ENCODE measurements at places on chromosomes 12 and 14.

- no peak for DNase-seq
These were observed 978.8 kb downstream of the FSCB start for GRCh38 chr14:43528321-43528720.

- DNase-seq, result no peak
These were observed 307.1 kb upstream of the RGS6 start for GRCh38 chr14:71625175-71625574.

DNA sequence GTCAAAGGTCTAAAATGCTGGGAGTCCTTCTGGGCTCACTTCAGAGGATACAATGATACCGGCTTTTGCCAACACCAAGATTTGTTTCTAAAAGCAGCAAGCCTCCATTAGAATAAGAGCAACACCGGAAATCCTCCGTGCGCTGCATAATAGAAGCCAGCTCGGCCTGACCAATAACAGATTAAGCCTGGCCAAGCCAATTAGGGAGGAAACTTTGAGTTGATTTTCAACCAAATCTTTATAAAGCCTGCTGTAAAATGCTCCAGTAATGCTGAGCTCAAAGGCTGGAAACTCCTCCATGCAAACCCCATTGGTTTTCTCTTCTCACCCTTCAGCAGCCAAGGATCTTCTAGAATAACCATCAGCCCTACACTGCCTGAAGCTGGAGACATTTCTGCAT is 150.1 kb downstream of the NTF3 start:
- no peak for DNase-seq

DNA sequence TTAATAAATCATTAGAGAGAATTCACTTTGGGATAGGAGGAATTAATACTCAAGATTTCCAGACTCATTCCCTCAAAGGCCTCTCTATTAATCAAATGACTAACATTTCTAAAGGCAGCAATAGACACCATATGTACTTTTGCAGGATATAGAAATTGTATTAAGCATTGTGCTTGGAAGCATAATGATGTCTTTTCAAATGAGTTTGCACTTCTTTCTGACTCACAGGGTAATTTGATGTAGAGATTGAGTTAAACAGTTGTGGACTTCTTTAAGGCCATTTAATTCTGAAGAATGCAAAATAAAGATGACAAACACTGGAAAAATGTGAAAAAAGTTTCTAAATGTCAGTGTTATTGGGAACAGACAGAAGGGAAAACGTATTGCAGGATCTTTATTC is 63.4 kb upstream of the CSRP2 start:
- no peak for DNase-seq

DNA sequence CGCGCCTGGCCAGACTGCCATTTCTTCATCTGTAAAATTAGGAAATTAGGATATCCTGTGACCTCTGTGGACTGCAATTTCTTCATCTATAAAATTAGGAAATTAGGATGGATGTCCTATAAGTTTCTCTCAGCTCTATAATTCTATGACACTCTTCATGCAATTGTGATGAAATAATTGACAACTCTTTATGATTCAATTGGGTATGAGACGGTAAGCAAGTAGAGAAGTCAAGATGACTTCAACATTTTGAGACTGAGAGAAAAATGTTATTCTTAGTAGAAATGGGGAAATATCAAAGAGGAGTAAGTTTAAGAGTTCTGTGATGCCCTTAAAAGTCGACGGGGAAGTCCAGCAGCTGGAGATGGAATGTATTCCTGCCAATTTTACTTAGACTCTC is 12.0 kb downstream of the KIAA0586 start:
- no peak for DNase-seq

DNA sequence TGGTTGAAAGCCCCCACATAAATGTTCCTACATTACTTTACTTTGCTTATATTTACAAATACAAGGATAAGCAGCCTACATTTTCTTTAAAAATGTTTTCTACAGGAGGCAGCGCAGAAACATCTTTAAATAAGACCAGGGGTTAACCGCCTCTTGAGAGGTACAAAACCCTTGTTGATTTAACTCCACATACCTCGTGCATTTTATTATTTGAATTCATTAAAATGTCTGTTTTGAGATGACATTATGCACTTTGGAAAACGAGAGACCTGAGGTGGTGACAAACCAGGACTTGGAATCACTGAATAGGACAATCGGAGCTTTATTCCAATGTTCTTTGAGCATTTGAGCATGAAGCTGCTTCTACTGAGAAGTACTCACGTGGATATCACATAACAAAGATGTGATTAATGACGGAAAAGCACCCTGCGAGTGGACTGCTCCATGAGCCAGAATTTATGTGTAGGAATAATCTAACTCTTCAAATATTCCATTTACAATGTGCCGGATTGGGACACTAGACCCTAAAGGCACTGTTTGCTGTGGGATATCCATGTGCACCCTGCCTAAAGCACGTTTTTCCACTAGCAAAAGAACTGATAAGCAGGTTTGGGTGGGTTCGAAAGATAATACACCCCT is 746 bp upstream of the DUSP16 start:
- no peak for DNase-seq

GRCh38 chr12:2165021-2165420 is 112.2 kb downstream of the CACNA1C start:
- DNase-seq, result no peak

- DNase-seq, result no peak
These were observed 2.4 kb downstream of the VRK1 start for GRCh38 chr14:96799489-96800054.

DNA sequence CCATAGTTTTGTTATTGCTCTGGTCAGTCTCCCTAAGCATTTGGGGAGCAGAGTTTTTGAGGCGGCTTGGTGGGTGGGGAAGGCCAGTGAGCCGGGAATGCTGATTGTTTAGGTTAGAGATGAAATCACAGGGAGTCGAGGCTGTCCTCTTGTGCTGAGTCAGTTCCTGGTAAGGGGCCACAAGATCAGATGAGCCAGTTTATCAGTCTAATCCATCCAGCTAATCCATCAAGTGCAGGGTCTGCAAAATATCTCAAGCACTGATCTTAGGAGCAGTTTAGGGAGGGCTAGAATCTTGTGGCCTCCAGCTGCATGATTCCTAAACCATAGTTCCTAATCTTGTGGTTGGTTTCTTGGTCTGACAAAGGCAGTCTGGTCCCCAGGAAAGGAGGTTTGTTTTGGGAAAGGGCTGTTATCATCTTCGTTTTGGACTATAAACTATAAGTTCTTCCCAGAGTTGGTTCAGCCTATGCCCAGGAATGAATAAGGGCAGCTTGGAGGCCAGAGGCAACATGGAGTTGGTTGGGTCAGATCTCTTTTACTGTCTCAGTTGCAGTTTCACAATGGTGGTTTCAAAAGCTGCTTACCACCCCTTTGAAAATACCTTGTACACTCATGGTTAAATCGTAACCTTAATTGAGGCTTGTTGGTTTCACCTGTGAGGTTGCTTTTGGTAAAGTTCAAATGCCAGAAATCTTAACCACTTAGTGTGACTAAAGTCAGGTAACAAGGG is 33.6 kb upstream of the HIGD1C start:
- no peak for DNase-seq

DNA sequence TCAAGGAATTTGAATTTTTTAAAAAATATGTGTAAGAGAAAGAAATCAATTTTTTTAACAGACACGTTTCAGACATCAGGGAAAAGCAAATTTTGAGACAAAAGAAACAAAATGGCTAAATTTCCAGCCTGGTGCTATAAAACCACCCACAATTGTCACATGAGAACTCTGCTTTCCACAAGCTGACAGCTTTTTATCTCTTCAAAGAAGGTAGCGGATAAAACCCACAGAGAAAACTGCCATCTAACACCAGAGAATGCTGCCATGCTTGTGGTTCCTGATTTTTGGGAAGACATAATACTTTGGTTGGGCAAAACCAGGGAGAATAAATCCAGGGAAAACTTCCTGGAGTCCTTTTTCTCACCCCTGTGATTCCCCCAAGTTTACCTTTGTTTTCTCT is 10.3 kb upstream of the ITPR2 start:
- no peak for DNase-seq

GRCh38 chr12:14716848-14717444 is 20.5 kb upstream of the GUCY2C start:
- no peak for DNase-seq

DNA sequence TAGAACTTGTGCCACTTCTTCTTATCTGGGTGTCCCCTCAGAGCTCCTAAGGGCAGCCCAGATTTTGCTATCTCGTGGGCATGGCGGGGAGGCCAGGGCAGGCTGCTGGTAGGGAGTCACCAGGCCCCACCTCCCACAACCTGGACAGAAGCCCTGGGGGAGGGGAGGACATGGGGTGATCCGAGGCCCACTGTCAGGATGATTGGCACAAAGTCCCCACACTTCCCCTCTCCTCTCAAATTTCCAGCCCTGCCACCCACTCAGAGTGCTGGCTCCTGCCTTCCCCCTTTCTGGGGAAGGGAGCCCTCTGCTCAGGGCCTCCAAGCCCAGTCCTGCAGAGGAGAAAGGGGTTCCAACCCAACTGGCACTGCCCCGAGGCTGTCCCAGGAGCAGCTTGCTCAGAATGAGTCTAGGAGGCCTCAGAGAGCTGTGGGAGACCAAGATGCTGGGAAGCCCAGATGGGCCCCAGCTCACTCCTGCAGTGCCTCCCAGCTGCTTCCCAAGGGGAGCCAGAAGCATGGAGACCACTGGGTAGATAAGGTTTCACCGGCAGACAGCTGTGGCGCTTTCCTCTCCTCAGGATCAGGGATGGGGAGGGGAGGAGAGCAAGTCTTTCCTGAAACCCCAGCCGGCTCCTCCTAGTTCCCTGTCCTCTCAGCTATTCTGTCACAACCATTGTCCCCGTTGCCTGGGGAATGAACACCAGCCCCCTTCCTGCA is 82.8 kb downstream of the B4GALNT3 start:
- no peak for DNase-seq

- DNase-seq, result no peak
These were observed 16.5 kb downstream of the SEL1L start for GRCh38 chr14:81516986-81517797.

- no peak for DNase-seq
These were observed 7.6 kb downstream of the NOC4L start for GRCh38 chr12:132151766-132152410.

DNA sequence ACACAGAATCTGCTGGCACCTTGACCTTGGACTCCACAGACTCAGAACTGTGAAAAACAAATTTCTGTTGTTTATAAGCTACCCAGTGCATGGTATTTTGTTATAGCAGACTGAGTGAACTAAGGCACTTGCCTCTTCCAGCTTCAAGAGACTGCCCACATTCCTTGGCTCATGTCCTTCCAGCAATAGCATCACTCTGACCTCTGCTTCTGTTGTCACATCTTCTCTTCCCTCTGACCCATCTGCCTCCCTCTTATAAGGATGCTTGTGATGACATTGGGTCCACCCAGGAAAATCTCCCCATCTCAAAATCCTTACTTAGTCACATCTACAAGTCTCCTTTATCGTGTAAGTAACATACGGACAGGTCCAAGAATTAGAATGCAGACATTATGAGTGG is 200.4 kb downstream of the PIK3C2G start:
- no peak for DNase-seq

DNA sequence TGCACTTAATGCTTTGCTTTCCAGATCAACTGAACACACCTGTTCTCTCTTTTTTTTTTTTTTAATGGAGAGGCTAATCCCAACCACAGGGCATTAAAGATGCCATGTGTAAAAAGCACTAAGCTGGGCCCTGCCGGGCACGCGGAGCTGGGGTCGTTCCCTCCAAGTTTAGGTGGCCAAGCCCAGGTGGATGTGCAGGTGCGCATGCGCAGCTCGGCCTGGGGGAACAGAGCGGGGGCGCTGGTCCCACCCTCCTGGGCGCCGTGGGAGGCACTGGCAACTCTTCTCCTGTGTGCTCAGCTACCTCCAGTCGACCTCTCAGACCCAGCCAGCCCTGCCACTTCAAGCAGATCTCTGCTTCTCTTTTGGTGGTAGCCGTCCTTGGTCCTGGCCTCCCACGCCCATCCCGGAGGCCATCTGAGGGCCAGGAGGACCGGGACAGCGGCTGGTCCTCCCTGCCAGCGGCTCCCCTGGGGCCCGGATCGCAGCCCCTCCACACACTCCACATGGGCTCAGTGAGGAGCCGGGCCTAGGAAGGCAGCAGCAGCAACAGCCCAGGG is 679.3 kb downstream of the BCL11B start:
- DNase-seq, result no peak

DNA sequence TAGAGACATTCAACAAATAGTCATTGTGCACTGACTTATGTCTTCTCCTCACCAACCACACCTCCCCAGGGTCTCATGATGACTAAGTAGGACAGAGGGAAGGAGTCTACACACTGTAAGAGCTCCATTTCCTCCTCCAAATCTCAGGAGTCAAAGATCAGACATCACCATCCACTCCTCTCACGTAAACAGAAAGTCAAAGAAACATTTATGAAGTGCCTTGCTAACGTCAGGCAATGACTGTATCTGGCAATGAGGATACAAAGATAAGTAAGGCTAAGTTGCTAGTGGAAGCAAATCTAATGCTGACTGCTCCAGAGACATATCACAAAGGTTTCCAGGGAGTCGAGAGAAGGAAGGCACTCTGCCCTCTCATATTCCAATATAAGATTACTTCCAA is 88.9 kb downstream of the SLC2A13 start:
- no peak for DNase-seq

GRCh38 chr14:74488786-74489397 is 4.2 kb downstream of the NPC2 start:
- no peak for DNase-seq

DNA sequence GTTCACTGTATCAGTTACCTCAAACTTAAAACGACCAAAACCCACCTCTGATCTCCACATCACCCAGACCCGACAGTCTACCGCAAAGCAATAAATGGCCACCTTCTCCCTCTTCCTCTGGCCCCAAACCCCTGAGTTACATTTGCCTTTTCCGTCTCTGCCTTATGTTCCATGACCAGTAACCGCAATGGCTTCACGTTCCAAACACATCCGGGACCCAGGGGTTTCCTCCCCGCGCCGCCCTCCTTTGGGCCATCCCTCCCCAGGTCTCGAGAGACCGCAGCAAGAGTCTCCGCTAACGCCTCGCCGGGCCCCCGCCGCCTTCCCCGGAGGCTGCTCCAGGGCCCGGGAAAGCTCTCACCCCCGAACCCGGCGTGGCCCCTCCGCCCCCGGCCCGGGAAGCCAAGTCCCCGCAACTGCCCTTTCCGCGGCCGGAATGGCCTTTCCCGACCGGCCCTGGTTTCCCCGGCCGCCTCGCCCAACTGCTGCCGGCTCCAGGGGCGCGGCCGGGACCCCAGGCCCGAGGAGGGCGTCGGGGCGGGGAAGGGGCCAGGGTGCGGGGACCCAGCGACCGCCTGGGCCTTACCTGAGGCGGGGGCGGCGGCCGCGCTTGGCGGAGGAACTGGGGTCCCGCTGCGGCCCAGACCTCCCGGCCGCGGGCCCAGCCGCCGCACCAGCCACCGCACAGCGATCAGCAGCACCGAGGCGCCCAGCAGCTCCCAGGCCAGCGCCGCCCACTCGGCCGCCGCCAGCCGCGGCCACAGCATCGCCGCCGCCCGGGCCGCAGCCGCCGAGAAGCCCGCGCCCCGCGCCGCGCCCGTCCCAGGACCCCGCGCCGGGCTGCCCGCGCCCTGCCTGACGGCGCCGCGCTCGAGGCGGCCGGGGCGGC is at the start of gene ANKLE2:
Gene ANKLE2, minus strand, starts transcription at position 801 of the 889 bp plus-strand sequence. Its CDS starts 34 bp downstream, at position 767.
- DNase-seq, result no peak
